ENCODE measurements at places on chromosomes 7 and 10.
A peak's percentile ranks its signal among the peaks of the same experiment; 100 is the strongest.

DNA sequence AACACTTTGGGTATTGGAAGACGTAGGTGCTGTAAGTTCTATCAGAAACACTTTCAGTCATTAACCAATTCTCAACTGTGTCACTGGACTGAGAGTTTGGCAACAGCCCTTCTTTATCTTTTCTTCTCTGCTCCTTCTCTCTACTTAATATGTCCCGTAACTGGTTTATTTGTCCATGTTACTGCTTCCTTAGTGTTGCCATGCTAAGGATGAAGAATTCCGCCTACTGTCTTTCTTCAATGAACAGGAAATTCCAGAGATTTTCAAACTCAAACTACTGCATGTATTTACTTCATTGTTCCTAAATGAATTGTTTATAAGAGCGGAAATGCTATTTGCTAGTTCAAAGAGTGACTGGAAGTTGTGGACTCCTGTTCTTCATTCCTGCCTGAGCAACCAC, 143.7 kb downstream of the TAX1BP1 start:
- DNase-seq = no peak

DNA sequence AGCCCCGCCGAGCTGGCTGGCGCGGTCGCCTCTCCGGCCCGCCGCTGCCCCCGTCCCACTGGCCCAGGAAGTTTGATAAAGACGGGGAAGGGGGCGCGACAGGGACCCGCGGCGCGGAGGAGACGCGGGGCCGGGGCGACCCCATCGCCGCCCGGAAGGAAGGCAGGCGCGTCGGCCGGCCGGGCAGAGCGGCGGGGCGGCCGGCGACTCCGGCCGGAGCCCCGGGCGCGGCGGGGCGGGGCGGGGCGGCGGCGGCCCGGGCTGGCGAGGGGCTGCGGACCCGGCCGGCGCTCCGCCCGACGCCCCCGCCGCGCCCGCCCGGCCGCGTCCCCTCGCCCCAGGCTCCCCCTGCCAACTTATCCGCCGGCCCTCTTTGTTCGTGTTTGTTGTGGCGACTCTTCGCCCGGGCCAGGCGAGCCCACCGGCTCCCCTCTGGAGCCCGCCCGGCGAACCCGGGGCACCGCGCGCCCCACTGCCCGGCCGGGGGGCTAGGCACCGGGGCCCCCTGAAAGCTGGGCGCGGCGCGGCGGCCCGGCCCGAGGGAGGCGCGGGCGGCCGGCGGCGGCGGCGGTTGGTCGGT, 571 bp downstream of the KDM7A start:
- DNase-seq = peak; percentile 52

DNA sequence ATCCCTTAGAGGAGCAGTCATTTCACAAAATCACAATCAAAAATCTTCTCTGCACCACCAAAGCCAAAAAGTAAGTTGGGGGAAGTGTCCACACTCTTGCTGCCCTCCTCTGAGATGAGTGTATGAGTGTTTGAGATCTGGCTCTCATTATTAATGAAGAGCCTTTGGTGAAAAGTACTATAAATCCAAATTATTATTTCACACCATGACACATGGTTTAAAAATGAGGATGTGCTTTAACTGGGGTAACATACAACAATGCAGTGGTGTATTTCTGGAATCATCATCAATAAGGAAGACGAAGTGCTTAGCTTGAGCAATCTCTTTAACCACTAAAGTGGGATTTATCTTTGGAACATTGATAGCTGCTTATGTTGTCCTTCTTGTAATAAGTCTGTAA, 114.2 kb upstream of the ADAM12 start:
- DNase-seq = no peak

DNA sequence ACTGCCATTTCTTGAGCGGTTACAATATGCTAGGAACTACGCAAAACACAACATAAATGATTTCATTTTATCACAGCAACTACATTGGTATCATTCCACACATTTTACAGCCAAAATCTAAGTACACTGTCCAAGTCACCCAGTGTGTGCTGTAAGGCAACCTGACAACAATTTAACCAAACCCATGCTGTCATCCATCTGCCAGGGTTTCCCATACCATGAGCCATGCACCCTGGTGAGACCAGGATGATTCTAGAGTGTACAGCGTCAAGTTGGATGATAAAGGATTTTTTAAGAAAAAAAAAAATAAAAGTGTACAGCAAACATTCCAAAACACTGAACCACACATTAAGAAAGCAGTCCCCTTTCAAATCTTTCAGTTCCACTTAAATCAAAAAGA, 52.9 kb downstream of the PIK3AP1 start:
- no peak for DNase-seq

GRCh38 chr10:4066581-4067390, 281.8 kb upstream of the KLF6 start:
- no peak for DNase-seq

- no peak for DNase-seq
These were observed 83.9 kb upstream of the ITGB1 start for GRCh38 chr10:33041783-33042437.

GRCh38 chr7:117193564-117193963, 129.3 kb downstream of the WNT2 start:
- DNase-seq = no peak

GRCh38 chr10:45473126-45473525, 99.1 kb downstream of the ALOX5 start:
- no peak for DNase-seq

DNA sequence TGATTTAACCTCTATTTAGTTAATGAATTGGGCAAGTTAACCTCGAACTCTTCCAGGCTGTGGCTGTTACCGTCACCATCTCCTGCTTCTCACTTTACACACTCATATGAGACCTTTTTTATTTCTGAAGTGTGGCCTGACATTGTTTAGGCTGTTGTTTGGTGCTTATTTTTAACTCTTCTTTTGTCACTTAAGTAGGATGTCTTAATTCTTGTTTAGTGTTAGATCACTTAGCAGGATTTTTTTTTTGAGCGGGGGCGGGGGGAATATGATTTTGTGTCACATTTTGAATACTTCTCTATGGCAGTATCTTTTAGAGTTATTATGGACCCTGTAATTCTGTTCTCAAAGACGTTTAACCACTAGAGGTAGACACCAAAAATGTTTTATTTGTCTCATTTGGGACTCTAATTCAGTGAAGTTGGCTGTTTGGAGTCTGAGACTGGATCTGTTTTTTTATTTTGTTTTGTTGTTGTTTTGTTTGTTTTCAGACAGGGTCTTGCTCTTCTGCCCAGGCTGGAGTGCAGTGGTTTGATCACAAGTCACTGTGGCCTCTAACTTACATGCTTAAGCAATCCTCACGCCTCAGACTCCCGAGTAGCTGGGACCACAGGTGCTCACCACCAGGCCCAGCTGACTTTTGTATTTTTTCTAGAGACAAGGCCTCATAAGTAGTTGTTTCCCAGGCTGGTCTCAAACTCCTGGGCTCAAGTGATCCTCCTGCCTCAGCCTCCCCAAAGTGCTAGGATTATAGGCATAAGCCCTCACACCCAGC, 73.5 kb downstream of the CUX1 start:
- DNase-seq = no peak

- no peak for DNase-seq
These were observed 13.1 kb upstream of the LIPF start for GRCh38 chr10:88651101-88651551.

DNA sequence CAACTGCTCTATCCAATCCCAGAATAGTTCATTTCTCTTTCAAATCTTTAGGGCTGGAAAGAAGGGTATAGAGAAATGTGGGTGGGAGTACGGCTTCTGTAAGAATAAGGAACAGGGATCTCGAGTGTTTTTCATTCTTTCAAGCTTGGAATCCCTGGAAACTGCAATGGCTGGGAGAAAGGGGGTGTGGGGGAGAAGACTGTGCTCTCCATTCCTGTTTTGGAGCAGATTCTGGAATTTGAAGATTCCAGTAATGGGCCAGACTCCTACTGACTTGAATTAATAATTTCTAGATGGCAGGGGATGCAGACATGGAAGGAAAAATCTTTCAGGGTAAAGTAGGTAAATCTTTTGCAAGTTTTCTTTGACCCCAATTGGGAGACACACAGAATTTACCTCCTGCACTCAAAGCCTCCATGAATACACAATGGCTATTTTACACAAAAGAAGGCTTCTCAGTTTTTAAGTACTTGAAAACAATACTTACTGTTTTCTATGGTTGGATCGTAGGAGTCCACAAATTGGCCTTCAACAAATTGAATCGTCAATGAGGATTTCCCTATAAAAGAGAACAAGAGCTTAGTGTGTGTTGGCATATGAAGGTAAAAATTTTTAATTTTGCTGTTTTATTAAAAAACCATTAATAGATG, 29.1 kb downstream of the RHEB start:
- no peak for DNase-seq

- DNase-seq = no peak
These were observed 1.5 kb upstream of the PARD3 start for GRCh38 chr10:34816501-34817002.

GRCh38 chr10:24873281-24873683, 79.1 kb downstream of the PRTFDC1 start:
- DNase-seq = no peak

DNA sequence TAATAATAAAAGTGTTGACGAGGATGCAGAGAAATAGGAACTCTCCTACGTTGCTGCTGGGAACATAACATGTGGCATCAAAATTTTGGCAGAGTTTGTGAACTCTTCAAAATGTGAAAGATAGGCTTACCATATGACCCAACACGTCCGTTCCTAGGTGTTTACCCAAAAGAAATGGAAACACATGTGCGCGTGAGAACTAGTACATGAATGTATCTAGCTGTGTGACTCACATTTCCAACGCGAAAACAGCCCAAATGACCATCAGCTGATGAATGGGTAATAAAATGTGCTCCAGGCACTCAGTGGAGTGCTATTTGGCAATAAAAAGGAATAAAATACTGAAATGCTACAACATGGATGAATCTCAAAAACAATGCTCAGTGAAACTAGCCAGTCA, 10.4 kb upstream of the ELFN1 start:
- no peak for DNase-seq

DNA sequence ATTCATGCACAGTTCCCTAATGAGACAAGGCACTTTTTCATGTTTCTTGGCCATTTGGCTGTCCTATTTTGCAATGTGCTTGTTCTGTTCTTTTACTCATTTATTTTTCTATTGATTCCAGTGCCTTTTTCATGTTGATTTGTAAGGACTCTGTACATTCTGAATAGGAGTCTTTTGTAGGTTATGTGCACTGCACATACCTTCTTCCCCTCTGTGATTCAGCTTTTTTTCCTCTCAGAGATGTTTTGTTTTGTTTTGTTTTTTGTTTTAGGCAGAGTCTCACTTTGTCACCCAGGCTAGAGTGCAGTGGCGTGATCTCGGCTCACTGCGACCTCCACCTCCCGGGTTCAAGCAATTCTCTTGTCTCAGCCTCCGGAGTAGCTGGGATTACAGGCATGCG, 59.7 kb downstream of the KCNH2 start:
- DNase-seq = no peak

- no peak for DNase-seq
These were observed 1009.7 kb upstream of the CELF2 start for GRCh38 chr10:10007957-10008356.

GRCh38 chr10:132914732-132915131, 27.6 kb downstream of the CFAP46 start:
- DNase-seq = no peak
